ENCODE measurements at places on chromosomes 2 and 18. TPM values are rescaled to one million over a fixed set of nuclear protein-coding genes. Genes with fewer than 3 reads are reported as not detected.
A peak's percentile ranks its signal among the peaks of the same experiment; 100 is the strongest.

GRCh38 chr2:136334967-136335366 is 217.0 kb upstream of the CXCR4 start:
- DNase-seq, result no peak

DNA sequence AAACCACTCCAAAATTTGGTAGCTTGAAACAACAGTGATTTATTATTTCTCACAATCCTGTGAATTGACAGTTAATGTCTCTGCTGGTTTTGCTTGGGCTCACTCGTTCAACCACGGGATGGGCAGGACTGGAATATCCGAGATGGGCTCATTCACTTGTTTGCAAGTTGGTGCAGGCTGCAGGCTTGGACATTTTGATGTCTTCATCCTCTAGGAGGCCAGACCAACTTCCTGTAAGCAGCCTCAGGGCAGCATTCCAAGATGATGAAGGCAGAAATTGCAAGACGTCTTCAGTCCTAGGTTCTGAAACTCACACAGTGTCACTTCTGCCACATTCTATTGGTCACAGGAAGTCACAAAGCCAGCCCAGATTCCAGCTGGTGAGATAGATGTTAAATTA is 47.1 kb downstream of the GPR39 start:
- no peak for DNase-seq

GRCh38 chr2:208146006-208146405 is at the start of gene CRYGB:
CRYGB (minus strand) TSS chr2:208146158; CDS start chr2:208146120, 38 bp downstream.
- no peak for DNase-seq

Gene SCYGR4
- not detected for total RNA-seq

- peak; percentile 67 for DNase-seq
Observed at GRCh38 chr2:36352701-36353100, 2.9 kb upstream of the CRIM1 start.

- no peak for DNase-seq
Observed at GRCh38 chr2:88580088-88580487, 47.2 kb downstream of the EIF2AK3 start.

Gene MROH2A
- total RNA-seq, result 0.80 TPM

GRCh38 chr2:24546669-24547068 is 55.6 kb downstream of the NCOA1 start:
- no peak for DNase-seq

Gene UPP2
- total RNA-seq, result not detected

DNA sequence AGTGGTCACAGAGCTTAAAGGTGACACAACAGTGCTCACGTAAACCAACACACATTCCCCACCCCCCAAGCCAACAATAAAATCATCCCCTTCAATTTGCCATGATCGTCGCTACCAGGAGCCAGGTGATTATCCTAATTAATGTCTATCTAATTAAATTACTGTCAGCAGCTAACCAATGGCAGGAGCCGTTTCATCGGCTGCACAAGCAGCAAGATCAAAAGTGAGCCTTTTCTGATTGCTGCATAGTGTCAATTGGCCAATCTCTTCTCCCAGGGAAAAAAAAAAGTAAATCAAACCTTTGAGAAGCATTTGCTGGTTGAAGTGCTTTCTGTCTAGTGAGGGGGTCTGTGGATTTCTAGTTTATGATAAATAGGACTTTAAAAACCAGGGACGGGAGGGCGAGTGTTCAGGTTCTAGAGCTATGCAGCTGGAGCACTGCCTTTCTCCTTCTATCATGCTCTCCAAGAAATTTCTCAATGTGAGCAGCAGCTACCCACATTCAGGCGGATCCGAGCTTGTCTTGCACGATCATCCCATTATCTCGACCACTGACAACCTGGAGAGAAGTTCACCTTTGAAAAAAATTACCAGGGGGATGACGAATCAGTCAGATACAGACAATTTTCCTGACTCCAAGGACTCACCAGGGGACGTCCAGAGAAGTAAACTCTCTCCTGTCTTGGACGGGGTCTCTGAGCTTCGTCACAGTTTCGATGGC is at the start of gene TBR1:
Gene TBR1, plus strand, starts transcription at position 311 of the 721 bp plus-strand sequence. Its CDS starts 114 bp downstream, at position 425.
- DNase-seq, result no peak

Gene PROKR1
- total RNA-seq, result not detected

- DNase-seq, result no peak
Observed at GRCh38 chr2:84847326-84848050, 33.4 kb downstream of the TRABD2A start.

GRCh38 chr18:62485684-62486083 is 37.1 kb upstream of the ZCCHC2 start:
- DNase-seq, result peak; percentile 77

Gene RASGRP3
- total RNA-seq, result 6.7 TPM

Gene LIMS1
- 99.2 TPM for total RNA-seq

- peak; percentile 85 for DNase-seq
Observed at GRCh38 chr2:74440378-74441169, 1.2 kb downstream of the RTKN start.

GRCh38 chr2:110832740-110833139 is 100.4 kb downstream of the ACOXL start:
- no peak for DNase-seq

- DNase-seq, result peak; percentile 95
Observed at GRCh38 chr2:234135750-234136221, 85.3 kb downstream of the SPP2 start.

DNA sequence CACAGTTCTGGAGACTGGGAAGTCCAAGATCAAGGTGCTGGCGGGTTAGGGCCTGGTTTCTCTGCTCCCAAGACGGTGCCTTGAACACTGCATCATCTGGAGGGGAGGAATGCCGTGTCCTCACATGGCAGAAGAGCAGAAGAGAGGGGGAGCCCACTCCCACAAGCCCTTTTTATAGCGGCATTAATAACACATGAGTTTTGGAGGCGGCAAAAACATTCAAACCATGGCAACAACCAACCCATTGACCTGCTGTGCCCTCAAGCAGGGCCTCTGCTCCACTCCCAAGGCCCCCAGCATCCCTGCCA is 62.0 kb downstream of the SMAD7 start:
- DNase-seq, result no peak

Gene GRHL1
- 2.2 TPM for total RNA-seq

- DNase-seq, result peak; percentile 32
Observed at GRCh38 chr2:65129286-65129825, 550 bp downstream of the RAB1A start.

DNA sequence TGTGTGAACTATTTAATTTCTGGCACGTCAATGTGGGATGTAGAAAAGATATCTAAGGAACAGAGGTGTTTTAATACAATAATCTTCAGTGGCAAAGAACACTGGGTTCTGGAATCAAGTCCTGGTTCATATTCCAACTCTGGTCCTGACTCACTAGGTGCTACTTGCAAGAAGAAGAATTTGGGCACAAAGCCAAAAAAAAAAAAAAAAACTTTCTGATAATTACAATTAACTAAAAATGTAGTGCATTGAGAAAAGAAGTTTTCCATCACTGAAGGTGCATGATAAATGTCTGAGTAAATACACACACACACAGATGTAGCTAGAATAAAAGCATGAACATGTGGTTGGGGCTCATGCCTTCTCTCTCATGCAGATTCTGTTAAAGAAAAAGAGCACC is 424.4 kb upstream of the REG3G start:
- DNase-seq, result no peak

DNA sequence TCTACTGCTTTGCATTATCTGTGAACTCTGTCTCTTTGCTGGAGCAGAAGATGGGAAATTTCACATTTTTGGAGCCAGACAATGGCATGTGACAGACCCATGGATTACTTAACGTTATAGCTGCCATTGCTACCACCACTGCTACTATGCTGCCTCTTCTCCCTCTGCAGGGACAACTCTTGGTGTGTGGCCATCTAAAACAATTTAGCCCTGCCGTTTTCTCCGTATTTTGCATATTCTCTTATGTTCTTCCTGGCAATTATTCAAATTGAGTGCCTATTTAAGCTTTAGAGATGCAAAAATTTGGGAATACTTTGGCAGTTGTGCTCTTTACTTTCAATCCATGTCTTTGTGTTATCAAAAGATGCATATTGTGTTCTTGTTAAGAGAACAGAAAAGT is 386.8 kb downstream of the XIRP2 start:
- no peak for DNase-seq

GRCh38 chr2:161987311-161987710 is 86.7 kb downstream of the DPP4 start:
- DNase-seq, result no peak

DNA sequence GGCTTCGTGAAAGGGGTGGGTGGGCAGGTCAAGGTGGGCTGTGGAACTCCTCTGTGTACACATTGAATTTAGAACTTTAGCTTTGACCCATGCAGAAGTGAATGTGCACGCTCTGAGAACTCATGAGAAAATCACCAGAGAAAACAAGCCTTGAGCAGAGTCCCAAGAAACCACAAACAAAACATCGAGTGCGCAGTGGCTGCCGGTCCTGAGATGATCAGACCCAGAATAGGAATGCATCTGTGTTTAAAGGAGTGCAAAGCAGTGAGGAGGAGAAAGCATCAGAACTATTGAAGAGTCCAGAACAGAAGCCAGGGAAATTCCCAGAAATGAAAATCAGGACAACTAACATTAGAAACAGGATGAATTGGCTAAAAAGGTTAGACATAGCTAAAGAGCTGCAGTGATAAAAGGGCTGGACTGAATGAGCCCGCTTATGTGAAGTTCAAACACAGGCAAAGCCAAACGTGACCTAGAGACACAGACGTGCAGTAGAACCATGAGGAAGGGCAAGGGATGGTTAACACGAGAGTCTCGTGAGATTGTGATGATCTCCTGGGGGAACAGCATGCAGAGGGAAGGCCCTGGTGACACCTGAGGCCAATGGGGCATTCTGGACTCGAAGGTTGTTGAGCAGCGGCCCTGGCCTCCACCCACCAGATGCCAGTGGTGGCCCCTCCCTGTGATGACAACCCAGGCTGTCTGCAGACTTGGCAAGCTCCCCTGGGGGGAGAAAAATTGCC is 16.4 kb upstream of the TXNL4A start:
- no peak for DNase-seq

GRCh38 chr2:179751163-179751809 is 110.1 kb downstream of the ZNF385B start:
- no peak for DNase-seq

Gene PXDN
- total RNA-seq, result 173 TPM

DNA sequence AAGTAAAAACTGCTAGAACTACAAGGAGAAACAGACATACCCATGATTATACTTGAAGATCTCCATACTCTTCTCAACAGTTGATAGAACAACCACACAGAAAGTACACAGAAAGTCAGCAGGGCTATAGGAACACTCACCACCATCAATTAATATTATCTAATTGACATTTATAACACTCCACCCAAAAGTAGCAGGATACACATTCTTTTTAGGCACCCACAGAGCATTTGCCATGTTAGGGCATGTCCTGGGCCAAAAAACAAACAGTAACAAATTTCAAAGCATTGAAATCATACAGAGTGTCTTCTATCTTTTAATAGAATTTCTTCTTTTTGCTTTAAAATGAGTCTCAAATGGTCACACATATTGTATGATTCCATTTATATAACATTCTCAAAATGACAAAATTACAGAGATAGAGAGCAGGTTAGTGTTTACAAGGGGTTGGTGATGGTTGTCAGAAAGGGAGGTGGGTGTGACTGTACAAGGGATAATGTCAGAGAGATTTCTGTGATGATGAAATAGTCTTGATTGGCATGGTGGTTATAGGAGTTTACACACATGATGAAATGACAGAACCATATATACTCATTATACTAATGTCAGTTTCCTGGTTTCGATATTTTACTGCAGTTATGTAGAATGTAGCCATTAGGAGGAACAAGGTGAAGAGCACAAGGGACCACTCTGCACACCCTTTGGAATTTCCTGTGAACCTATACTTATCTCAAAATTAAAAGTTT is 82.8 kb downstream of the NCK2 start:
- no peak for DNase-seq

GRCh38 chr2:206415618-206416243 is 27.6 kb upstream of the ADAM23 start:
- DNase-seq, result peak; percentile 11

DNA sequence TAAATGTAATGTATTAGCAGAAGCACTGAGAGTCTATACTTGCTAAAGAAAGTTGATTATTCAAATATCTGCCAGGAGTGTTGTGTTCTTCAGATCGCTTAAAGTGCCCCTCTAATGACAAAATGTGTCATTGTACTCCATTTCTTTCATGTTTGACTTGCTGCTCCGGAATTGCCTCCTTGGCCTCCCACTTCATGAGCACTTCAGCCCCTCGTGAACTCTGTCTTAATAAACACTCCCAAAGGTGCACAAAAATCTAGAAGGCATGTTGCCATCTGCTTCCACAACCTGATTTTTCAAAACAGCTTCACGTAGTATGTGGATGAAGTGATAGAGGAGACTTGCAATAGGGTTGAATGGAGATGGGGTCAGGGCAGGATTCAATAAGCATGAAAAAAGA is 396.1 kb downstream of the TDRD15 start:
- no peak for DNase-seq

Gene SLC14A1
- 7.5 TPM for total RNA-seq

DNA sequence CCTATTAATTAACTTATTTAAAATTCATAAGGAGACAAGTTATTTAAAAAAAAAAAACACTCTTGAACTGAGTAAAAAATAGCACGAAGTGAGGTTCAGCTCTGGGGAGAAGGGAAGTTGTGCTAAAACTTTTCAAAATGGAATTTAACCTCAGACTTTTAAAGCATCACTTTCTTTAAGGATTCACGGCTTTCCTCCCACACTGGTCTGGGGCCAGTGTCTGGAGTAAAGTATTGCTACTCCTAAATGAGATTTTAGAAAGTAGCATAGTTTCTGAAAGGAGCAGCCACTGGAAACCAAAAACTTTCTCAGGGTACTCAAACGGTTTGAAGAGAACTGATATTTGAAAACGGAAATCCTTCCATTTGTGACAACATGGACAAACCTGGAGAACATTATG is 97.7 kb upstream of the CYP1B1 start:
- no peak for DNase-seq

DNA sequence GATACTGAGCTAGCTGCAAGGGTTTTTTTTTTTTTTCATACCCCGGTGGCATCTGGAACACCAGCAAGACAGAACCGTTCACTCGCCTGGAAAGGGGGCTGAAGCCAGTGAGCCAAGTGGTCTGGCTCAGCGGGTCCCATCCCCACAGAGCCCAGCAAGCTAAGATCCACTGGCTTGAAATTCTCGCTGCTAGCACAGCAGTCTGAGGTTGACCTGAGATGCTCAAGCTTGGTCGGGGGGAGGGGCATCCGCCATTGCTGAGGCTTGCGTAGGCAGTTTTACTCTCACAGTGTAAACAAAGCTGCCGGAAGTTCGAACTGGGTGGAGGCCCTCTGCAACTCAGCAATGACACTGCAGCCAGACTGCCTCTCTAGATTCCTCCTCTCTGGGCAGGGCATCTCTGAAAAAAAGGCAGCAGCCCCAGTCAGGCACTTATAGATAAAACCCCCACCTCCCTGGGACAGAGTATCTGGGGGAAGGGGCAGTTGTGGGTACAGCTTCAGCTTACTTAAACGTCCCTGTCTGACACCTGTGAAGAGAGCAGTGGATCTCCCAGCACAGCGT is 5.1 kb upstream of the MIB1 start:
- DNase-seq, result peak; percentile 14

Measured in Daoy (cell line).